ENCODE measurements at places on chromosomes 7 and 10.

DNA sequence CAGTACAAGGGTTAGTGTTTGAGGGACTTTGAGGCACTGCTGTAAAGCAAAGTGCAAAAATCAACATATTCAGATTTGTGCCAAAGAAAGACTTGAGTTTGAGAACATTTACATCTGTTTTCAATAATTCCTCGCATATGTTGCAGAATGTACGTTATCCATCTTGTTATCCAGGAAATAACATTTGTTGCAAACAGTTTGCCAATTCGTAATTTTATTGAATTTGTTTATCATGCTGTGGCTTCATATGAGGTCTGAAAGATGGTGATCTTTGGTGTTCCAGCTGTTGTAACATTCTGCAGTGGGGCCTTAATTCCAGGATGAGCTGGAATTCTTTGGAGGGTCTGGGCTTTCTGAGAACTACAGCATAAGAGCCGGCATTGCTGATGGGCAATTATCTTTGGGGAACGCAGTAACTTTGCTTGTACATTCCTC is 396.2 kb downstream of the LRMDA start:
- DNase-seq: no peak

DNA sequence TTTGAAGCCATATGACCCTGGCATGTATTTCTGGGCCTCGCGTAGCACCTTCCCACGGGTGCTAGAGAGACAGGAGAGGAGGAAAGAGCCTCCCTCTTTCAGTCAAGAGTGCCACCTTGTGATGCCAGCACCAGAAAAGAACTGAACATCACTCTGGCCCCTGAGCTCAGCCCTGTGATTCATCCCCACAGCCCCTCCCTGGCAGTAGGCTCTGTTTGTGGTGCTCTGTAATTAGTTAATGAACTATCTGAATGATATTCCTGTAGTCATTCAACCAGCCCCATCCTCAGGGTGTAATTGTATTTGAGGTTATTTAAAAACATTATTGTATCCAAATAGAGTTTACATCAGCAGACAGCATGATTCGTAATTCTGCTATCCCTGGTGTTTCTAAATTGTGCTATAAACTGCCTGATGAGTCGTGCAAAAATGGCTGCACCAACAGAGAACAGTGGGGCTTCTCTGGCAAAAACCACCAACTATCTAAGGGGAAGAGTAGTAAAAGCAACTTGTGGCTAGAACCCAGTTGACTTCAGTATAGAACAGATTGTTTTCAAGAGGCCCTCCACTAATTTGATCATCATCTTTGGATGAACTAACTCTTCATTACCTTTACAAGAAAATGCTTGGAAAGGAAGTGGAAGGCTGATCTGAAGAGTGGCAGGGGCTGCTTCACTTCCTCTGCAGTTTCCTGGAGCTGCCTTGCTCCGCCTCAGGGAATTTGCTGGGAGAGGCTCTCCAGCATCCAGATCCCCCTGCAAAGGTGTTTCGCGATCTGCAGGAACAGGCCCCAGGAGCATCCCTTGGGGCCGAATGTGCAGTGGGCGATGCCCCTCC is 23.7 kb upstream of the TIAL1 start:
- peak; percentile 58 for DNase-seq

GRCh38 chr7:40859076-40859475 is 724.3 kb downstream of the SUGCT start:
- DNase-seq: no peak

DNA sequence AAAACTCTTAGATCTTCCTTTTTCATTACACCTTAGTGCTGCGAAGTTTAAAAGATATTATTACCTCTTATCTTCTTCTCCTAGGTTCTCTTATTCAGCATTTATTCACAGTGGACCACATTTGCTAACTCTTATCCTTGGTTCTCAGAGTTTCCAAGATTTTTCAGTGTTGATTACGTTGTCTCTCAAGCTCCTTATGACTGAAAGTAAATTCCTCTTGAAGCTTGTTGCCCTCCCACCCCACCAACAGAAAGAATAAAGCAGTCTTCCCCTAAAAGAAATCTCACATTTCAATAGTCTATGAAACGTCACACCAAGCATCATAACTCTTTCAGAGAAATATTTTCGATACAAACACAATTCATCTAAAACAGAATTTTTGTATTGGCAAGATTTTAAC is 362.5 kb downstream of the MAGI2 start:
- DNase-seq: no peak

- DNase-seq: no peak
Measured at GRCh38 chr10:87700031-87700796, 40.5 kb downstream of the PAPSS2 start.

DNA sequence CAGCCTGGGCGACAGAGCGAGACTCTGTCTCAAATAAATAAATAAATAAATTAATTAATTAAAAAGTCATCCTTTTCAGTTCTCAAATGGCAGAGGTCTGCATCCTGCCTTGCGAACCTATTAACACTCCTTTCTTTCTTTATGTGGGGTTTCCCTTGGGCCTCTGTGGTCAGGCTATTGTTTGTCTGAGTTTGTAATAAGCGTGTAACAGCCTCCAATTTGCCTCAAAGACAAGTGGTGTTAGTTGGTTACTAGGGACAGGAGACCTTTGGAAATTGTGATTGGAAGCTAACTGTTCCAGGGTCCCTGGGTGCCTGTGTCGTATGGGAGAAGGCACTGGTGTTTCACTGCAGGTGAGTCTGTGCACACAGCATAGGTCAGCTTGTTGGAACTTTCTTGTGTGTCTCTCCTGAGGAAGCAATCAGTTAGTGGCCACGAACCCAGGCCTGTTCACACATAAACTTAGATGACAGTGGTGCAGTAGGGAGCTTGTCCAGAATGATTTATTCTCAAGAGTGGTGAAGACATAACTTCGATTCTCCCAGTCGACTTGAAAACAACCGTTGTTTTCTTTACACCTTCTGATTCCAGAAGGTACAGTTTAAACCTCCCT is 33.5 kb downstream of the TCF7L2 start:
- DNase-seq: no peak

GRCh38 chr7:95395755-95396135 is 430 bp downstream of the PON3 start:
- no peak for DNase-seq

GRCh38 chr7:24239260-24239659 is 44.7 kb upstream of the NPY start:
- DNase-seq: no peak

- DNase-seq: peak; percentile 32
Measured at GRCh38 chr7:98860071-98860470, 9.7 kb downstream of the TMEM130 start.

- DNase-seq: no peak
Measured at GRCh38 chr10:47381427-47382379, 2.4 kb downstream of the ZNF488 start.

DNA sequence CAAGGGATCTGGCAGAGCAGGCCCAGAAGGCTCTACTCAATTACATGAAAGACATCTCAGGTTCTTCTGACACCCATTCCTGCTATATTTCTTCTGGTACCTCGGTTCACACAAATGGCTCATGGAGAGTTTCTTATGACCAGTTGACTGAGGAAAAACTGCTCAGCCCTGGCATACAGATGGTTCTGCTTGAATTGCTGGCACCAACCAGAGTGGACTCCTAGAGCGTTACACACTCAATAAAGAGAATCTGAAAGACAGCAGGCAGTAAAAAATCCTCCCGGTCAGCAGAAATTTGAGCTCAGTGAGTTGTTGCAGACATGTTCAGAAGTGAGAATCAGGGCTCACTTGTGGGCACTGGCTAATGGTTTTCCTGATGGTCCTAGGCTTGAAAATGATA is 434.4 kb downstream of the TCERG1L start:
- no peak for DNase-seq

DNA sequence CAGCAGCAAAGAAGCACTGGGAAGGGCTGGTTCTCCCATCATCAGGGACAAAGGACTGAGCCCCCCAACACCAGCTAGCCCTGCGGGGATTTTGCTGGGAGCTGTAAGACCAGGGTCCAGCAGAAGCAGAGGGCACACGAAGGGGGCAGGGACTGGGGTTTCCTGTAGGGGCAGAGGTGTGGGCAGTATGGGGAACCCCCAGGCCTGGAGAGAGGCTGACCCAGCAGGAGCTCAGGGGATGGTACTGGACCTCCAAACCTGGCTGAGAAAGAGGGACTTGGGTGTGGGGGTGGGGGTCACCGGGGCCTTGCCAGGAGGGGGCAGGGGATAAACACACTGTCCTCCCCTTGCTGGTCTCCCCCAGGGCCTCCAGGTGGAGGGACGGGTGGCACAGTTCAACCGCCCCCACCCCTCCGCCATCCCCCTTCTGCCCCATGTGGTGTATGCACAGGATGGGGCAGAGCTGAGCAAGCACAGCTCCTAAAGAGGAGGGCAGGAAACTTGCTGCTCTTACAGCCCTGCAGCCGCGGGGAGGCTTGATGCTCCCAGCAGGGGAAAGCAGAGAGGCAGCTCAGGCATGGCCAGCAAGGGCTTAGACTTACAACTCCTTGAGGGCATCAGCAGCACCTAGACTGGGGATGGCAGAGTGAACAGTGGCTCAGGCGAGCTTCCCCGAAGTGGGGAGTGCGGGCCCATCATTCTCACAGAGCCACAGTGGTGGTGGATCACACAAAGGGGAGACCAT is 12.4 kb upstream of the RET start:
- no peak for DNase-seq

GRCh38 chr10:117552156-117552631 is 9.6 kb downstream of the EMX2 start:
- DNase-seq: no peak

- DNase-seq: peak; percentile 96
Measured at GRCh38 chr10:11874568-11875493, 51.7 kb downstream of the PROSER2 start.

DNA sequence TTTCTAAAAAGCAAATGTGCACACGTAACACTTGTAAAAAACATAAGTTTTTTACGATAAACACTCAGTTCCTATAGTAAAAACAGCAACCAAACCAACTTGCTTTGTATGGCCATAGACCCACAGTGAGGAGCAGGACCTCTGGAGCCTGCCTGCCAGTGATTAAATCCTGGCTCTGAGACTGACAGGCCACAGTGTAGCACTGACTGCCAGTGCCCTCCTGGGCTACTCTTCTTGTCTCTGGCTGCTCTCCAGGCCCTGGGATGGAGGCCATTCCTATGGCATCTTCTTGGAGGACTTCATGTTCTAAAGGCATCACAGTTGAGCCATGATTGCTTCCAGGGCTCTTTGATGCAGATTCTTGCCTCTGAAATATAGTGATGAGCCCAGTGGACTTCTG is 22.7 kb upstream of the TMEM254 start:
- no peak for DNase-seq

GRCh38 chr10:4434105-4434504 is 391.9 kb upstream of the AKR1E2 start:
- DNase-seq: no peak

- no peak for DNase-seq
Measured at GRCh38 chr10:1944487-1944886, 207.2 kb upstream of the ADARB2 start.

DNA sequence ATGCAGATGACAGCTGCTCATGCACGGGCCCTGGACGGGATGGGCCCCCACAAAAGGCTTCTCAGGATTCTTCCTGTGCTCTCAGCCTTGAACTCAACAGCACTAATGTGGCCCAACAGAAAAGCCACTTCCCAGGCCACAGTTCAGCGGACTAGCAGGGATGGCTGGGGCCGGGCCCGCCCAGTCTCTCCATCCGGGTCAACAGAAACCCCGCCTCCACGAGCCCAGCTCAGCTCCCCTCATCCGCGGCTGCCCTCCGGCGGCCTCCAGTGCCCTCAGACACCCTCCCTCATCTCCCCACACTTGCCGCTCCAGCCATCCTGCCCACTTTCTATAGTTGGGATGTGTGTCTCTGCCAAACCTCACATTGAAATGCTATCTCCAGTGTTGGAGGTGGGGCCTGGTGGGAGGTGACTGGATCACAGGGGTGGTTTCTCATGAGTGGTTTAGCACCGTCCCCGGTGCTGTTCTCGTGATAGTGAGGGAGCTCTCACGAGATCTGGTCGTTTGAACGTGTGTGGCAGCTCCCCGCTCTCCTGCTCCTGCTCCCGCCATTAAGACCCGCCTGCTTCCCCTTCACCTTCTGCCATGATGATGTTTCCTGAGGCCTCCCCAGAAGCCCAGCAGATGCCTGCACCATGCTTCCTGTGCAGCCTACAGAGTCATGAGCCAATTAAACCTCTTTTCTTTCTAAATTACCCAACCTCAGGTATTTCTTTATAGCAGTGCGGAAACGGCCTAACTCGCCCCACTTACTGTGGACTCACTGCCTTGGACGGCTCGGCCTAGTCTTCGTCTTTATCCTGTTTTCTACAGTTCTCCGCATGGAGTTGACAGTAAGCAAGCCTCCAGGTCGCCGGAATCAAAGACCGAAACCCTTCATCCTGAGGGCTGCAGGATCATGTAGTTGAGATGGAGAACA is 169.9 kb upstream of the RNF32 start:
- DNase-seq: no peak

- DNase-seq: peak; percentile 51
Measured at GRCh38 chr7:6476596-6477317, 29.0 kb upstream of the DAGLB start.

- DNase-seq: no peak
Measured at GRCh38 chr10:123026302-123026701, 17.5 kb downstream of the ACADSB start.

- no peak for DNase-seq
Measured at GRCh38 chr10:71429929-71430328, 33.2 kb downstream of the CDH23 start.

DNA sequence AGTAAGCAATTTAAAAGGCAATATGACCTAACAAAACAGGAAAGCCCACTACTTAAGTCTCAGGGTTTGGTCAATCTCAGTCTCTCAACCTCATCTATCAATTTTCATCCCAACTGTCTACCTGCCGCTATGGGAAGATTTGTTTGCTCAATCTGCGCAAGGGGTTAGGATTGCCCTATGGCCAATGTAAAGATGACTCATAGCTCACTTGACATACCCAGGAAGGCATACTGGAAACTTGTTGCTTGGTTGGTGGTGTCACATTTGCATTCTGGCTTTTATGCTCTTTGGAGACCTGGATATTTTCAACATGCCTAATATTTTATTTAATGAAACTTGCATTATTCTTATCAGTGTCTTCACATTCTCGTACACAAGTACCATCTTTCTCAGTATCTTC is 78.1 kb upstream of the TMEM196 start:
- no peak for DNase-seq

- DNase-seq: no peak
Measured at GRCh38 chr10:107280293-107280692, 115.8 kb upstream of the SORCS1 start.

DNA sequence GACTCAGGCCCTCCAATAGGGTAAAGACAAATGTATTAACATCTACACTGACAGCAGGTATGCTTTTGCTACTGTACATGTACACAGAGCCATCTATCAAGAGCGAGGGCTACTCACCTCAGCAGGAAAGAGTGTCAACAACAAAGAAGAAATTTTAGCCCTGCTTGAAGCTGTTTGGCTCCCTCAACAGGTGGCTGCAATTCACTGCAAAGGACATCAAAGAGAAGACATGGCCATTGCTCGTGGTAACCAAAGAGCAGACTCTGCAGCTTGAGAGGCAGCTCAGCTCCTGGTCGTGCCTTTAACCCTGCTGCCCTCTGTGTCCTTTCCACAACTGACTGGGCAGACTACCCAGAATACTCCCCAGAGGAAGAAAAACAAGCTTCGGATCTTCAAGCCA is 5.1 kb downstream of the AKR1B15 start:
- no peak for DNase-seq

DNA sequence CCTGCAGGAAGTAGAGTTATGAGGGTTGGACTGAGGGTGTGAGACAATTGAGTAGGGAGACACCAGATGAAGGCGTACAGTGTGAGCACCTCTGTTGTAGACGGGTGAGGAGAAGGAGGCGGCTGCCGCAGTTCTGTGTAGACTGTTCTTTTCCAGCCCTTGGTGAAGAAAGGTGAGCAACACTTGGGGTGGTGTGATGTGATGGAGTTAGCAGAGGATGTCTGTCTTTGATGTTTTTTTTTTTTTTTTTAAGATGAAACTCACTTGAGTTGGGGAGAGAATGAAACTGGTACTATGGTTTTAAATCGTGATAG is 42.8 kb upstream of the RNF216 start:
- no peak for DNase-seq

Data from Kasumi-1 (cell line).